ENCODE measurements at places on chromosomes 5 and 9.

GRCh38 chr5:83785176-83785668, 64.6 kb upstream of the HAPLN1 start:
- DNase-seq, result no peak

GRCh38 chr9:122444041-122444733, 33.5 kb downstream of the OR1J1 start:
- no peak for DNase-seq

DNA sequence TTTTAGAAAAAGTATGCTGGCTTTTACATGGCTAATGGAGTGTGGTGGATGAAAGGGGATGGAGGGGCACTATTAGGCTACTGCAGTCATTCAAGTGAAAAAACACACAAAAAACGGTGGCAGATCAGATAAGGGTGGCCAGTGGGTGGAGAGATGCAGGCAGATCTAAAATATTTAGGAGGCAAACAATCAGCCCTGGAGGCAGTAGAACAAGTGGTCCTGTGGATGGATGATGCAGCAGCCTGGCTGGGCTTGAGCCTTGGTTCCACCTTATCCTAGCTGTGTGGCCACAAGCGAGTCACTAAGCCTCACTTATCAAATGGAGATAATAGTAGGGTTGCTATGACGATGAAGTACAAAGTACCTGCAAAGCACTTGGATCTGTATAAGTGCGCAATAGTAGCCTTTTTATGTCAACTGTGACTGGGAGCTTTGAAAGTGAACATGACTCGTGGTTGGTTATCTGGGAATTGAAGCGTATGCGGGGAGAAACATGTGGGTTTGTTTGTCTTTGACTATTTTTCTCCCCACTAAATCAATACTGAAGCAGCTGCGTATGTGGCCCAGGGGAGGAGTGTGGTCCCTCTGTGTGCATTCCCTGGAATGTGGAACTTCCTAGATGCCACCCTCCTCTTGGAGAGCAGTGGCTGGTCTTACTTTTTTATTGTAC, 20.2 kb downstream of the NSG2 start:
- no peak for DNase-seq

GRCh38 chr9:94176608-94177007, 82.5 kb upstream of the ZNF169 start:
- DNase-seq, result no peak

DNA sequence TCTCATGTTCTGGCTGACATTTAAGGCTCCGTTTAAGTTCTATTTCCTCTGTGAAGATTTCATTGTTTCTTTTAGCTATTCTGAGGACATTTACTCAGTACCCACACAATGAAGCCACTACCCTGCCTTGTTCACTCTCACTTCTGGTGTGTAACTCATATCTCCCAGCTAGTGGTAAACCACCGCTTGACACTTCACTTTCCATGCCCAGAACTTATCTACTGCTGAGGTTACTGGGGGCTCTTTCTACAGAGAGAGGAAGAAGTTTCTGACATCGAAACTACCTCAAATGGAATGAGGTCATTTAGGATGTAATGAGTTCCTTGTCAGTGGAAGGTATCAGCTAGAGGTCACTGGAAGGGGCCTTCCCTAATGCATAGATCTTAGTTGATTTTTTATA, 501.5 kb downstream of the DMAC1 start:
- peak; percentile 53 for DNase-seq

GRCh38 chr5:151126199-151126645, 31.4 kb downstream of the ANXA6 start:
- peak; percentile 80 for DNase-seq

DNA sequence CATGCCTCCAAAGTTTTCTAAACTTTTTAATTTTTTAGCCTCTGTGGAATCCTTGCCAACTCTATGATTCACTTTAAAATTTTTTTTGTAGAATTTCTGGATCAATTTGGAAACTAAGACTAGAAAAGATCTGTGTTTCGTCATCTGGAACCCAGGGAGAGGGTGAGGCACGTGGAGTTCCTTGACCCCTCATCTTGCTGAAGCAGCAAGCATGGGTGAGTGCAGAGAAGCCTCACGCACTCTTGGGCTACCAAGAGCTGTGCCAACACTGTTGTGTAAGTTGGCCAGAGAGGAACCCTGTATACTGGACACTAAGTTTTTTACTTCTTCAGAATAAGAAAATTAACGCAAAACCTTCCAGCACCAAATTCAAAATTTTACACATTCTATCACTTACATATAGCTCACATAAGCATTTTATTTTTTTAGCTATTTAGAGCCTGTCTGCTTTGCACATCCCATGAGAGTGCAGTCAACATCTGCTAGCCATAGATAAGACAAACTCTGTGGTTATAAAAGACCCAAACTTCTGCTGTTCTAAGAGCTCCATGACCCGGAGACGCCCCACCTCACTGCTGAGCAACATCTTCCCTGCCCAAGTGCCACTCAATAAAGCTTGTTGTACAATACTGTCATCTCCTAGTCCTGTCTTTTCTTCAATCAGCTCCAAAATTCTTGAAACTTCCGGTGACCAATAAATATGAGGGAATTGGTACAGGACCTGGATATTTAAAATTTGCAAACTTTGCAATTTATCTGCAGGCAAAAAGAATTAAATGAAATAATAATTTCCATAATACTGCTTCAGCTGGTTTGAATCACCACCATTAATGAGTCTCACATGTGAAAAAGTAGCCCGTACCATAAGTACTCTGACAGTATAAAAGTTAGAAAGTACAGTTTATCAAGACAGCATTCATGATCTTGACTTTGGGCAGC, 69.7 kb upstream of the ADCY2 start:
- DNase-seq, result no peak

DNA sequence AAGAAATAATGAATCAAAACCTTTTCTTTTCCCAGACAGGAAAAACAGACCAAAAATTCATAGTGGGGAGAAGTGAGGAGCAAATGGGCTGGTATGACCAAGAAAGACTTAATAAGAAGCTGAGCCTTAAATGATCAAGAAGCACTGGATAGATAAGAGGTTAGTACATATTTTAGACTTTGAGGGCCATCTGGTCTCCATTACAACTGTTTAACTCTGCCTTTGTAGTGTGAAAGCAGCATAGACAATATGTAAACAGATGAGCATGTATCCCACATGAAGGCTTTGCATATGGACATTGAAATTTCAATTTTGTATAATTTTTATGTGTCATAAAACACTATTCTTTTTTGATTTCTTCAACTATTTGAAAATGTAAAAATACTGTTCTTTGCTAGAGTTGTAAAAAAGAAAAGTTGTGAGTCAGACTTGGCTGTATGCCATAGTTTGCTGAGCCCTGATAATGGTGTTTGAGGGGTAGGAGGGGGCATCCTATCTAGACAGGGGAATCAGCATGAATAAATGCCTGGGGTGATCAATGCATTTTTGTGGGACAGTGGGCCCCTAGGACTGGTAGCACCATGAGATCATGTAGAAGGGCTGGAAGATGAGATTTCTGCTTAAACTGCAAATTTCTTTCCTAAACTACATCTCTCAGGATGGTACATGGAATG, 91.8 kb upstream of the GPR151 start:
- no peak for DNase-seq

GRCh38 chr9:134390537-134390936, 64.3 kb downstream of the RXRA start:
- DNase-seq, result peak; percentile 91

DNA sequence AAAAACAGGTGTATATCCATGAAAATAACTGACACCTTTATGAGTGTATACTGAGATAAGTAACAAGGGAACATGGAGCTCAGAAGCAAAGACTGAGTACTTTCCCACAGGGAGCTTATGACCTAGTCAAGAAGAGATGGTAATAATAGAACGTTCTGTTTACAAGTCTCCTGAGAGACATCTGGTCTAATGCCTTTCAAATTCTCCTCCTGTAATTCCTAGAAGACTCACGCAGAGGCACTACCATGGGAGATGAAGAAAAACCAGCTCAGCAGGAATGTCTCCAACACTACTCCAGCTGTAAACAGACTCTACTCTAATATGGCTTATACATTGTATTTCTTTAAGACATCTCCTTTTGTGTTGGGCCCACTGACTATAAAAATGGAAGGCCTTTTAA, 503.6 kb upstream of the TUSC1 start:
- DNase-seq, result no peak

DNA sequence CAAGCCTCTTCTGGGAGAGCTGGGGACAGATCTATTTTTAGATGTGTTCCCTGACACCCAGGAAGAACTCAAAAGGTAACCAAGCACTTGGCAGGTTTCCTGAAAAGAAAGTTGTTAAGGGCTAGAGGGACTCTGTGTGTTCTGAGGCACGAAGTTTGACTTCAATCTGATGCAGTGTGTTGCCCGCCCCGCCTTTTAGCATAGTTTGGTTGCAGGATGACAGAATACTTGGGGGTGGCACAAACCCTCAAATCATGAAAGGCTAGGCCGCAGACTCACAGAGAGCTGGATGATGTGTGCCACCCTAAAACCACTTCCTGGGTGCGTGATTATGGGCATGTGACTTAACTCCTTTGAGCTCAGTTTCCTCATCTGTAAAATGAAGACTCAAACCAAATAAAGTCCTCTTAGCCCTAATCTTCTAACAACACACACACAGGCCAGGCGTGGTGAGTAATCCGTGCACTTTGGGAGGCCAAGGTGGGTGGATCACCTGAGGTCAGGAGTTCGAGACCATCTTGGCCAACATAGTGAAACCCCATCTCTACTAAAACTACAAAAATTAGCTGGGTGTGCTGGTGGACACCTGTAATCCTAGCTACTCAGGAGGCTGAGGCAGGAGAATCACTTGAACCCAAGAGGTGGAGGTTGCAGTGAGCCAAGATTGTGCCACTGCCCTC, 12.8 kb upstream of the NDFIP1 start:
- DNase-seq, result peak; percentile 87

DNA sequence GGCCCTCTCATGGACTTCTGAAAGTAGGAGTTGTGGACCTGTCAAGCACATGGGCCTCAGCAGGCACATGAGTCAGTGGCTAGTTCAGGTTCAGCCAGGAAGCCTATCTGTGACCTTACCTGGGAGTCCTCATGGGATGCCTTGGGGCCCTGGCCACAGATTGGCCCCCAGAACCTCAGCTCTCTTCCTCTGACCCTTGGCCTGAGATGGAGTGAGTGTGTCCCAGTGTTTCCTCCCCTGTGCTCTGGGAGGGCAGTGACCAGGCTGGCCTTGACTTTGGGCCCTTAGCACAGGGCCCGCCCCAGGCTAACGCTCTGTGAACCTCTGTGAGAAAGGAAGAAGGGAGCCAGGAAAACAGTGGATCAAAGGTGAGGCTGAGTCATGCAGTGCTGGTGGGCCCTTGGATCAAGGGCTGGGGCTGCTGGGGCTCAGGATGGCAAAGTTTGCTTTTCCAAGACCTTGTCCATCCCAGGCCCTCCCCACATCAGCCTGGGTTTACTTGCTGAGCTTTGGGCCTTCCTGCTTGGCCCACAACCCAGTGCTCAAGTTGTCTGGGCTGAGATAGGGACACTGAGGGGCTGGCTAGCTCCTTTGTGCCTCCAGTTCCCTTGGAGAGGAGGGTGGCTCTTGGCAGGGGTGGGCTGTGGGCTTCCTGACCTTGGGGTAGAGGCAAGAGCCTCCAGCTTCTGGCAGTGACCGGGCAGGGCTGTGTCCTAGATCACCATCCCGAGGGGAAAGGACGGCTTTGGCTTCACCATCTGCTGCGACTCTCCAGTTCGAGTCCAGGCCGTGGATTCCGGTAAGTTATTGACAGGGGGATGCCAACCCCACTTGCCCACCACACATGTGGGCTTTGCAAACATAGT, 41.4 kb downstream of the RGS3 start:
- DNase-seq, result no peak

- no peak for DNase-seq
Measured at GRCh38 chr5:14276380-14276779, 133.2 kb downstream of the TRIO start.

DNA sequence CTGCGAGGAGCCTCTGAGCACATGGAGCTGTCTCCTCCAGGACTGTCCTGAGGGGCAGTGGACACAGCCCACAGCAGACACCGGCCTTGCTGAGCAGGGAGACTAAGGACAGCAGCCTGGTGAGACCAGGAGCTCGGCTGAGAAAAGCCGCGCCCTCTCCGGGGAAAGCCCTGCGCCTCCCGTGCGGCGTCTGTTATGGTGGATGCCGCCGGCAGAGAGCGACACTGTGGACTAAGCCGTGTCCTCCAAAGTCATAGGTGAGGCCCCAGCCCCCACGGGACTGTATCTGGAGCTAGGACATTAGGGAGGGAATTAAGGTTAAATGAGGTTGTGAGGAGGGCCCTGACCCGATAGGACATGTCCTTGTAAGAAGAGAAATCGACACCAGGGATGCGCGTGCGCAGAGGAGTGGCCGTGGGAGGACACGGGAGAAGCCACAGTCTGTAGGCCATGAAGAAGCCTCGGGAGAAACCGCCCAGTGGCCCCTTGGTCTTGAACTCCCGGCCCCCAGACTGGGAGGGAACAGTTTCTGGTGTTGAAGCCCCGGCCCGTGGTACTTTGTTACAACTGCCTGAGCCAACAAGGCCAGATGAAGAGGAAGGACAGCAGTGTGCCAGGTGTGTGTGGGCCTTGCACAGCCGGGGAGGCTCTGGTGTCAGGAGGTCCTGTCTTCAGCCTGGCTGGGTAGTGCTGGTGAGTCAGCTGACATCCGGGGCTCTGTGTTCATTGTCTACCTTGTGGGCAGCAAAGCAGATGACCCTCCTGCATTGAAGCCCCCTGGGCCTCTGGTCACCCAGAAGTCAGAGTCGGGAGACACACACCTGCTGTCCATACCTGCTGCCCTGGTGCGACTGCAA, 22.1 kb downstream of the MRPL36 start:
- DNase-seq, result no peak

- peak; percentile 38 for DNase-seq
Measured at GRCh38 chr9:93184432-93185265, 710 bp downstream of the WNK2 start.

DNA sequence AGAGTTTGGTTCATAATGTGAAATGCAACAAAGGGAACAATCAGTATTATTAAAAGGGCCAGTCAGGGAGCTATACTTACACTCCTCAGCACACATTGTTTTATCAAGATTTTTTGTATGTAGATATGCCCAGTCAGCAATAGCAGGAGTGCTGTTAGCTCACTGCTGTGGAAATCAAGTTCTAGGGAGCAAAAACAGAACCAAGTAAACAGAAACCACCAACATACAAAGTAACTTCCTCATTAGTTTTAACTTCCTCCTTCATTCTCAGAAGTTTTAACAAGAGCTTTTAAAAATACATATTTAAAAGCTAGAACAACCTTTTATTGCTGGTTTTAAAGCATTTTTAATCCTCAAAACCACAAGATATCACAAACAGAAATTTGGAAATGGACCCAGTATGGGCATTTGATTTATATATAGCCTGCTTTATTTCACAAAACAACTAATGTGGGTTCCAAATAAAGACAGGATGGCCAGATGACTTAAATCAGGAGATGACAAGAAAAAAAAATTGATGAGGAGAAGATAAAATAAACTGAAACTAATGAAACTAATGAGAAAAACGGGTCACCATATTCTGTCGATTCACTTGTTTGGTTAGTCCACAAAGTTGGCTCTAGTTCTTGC, 178.5 kb downstream of the ADAMTS12 start:
- DNase-seq, result no peak

All from activated T-cell treated with anti-CD3 and anti-CD28 coated beads, Interleukin-2, amount 50 U/mL, for 48 hours (primary cell).